ENCODE measurements at places on chromosomes 4 and X.

- no peak for DNase-seq
Measured at GRCh38 chrX:153645921-153646488, 998 bp upstream of the DUSP9 start.

DNA sequence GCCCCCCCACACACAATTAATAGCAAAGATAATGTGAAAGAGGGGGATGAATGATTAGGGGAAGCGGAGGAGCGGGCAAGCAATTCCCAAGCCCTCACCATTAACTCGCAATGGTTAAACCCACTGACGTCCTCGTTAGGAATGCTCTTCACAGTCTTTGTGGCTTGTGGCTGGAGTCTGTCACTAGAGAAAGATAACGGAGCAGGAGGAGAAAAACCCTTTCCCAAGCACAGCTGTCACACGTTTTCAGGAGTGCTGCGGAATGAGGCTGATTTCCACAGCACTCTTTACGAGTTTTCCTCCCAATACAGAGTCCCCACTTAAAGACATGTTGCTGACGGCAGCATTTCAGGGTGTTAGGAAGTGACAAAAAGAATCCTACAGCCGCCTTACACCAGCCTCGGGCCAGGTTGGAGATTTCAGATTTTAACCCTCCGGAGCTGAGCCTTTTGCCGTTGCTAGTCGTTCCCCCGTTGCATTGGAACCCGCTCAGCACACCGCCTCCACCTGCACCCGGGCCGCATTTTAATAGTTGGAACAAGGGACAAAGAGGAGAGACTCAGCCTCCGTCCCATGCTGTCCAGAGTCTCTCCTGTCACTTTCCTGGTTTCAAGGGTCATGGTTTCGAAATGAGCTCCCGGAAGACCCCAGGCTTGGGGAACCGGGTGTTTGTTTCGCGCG lies 92.2 kb downstream of the GEMIN8 start:
- DNase-seq = no peak

- DNase-seq = no peak
Measured at GRCh38 chrX:26783512-26784225, 567.7 kb downstream of the MAGEB5 start.

DNA sequence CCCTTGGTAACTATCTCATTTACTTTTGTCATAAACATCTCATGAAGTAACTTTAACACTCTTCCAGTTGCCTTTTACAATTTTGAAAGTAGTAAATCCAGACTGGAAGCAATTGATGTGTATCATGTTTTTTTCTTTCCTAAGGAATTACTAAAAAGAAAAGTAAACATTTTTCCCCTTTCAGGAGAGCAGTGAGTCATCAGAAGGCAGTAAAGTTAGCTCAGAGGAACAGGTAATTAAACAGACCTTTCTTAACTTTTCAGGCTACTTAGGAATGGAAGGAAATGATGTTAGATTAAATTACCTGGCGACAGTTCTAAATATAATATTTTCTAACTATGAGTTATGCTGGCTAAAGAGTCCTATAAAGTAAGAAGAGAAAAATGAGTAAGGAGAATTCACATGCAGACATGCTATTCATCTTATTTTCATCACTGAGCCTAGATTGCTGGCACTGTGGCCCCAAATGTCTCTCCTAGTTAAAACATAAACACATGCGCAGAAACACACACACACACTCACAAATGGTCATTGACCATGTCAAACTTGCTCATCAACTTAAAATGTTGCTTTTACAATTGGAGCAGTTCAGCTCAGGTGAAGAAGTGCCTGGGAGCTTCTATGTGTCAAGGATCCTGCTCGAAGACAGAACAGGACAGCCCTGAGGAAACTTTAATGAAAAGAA lies 9.3 kb downstream of the DMP1 start:
- no peak for DNase-seq

- DNase-seq = no peak
Measured at GRCh38 chr4:153579872-153580271, 104.2 kb upstream of the TLR2 start.

- DNase-seq = no peak
Measured at GRCh38 chr4:142408003-142408441, 438.1 kb downstream of the INPP4B start.

DNA sequence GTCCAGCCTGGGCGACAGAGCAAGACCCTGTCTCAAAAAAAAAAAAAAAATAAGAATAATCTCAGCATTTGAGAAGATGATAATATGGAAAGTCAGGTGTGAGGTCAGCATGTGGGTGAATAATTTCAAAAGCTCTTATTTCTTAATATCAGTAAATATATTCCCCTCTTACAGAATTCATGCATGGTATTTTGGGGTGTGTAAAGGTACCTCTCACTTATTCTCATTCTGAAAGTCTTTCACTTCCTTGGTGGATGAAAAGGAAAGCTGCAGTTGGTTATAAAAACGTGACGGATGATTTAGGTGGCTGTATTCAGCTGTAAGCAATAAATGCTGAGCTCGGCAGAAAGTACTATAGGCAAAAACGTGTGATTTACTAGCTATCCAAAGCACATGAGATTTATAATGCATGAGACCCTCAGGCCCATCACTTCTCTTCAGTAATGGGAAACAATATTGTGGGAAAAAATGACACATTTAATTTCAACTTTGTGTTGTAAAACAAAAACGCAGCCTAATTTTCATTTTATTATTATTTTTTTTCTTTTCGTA lies 353.2 kb upstream of the MAGEB2 start:
- DNase-seq = no peak

DNA sequence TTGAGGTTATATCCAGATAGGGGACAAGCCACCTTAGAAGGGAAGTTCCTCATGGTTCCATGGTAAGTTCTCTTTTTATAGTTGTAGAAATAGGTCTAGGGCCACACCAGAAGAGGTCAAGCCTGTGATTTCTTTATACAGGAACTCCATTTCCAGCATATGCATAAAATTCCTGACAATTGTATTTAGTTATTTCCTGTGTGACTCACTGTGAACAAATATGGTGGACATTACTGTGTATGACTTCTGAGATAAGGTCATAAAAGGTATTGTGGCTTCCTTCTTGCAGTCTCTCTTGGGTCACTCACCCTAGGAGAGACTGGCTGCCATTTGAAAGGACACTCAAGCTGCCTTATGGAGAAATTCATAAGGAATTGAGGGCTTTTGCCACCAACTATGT lies 2.2 kb upstream of the C4orf36 start:
- no peak for DNase-seq

DNA sequence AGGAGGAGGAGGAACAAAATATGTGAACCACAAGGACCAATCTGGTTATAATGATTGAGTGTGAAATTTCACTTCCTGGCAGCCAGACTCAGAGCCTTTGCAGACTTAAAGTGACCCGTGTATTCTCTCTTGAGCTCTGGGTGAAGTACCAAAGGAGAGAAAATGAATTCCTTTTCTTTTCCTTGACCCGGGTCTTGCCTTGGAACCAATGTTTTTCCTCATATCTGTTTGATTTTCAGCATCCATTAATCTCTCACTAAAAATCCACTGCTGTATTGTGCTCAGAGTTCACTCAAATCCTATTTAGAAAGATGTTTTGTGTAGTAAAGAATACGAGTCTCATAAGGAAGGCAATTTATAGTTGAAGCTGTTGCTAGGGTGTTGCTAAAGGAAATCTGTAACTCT lies 78.3 kb upstream of the C1QTNF7 start:
- DNase-seq = no peak

DNA sequence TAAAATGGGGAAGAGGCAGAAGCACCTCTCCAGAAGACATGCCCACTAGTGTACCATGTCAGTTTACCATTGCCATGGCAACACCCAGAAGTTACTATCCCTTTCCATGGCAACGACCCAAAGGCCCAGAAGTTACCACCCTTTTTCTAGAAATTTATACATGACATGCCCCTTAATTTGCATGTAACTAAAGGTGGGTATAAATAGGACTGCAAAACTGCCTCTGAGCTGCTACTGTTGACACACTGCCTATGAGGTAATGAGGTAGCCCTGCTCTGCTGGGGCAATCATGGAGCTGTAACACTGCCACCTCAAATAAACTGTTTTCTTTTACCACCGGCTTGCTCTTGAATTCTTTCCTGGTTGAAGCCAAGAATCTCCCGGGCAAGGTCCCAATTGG lies 13.9 kb upstream of the BEX4 start:
- DNase-seq = no peak

DNA sequence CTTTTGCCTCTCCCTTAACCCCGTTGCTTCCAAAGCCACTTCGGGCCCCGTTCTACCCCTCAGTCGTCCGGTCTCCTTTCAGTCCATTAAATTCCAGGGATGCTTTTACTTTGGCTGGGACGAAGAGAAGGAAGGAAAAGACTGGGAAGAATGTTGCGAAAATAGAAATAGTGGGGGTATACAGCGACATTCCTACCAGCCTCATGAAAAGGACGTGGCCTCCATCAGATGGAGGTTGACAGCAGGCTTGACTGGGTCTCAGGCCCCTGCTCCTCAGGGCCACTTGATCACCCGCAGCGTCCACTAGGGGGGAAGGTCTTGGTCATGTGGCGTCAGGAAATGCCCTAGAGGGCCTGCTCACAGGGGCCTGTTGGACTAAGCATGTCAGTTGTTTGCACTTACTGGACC lies 657 bp upstream of the ANKRD50 start:
- DNase-seq = no peak

DNA sequence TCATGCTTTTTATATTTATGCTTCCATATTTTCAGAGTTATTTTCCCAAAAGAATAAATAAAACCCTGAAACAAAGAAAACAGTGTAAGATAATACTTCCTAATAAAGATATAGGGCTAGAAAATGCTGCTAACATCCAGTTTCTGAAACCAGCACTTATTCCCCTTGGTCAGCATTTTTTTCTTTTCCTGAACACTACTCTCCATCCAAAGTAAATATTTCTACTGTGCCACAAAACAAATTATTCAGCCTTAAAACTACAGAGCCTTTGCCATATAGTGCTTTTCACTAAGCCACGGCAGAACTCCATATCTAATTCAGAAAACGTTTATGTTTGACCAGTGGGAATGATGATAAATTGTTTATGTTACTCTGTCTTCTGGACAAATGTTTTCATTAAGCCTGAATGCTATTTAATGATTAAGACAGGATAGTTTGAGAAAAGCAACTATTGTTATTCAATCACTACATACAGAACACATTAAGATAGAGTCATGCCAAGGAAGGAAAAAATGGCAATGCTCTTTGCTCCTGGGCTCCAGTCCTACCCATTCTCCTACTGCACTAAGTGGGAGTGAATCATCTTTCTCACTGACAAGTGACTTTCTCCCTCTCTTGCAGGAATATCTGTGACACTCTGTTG lies 723.9 kb downstream of the FAT4 start:
- no peak for DNase-seq

DNA sequence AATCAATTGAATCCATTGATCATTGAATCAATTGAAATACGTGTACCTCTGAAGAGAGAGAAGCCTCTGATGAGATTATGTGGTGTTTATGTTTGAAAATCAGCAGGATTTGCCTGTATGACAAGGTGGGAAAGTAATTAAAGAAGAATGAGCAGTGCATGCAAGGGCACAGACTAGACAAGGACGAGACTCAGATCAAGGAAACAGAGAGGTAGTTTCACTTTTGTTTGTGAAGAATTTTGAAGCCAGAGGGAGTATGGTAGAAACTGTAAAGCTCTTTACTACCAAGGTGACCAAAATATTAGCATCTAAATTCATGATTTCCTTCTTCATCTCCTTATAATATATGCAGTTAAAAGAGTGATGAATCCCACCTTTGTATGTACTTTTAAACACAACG lies 1830.0 kb upstream of the IGFBP7 start:
- no peak for DNase-seq

- no peak for DNase-seq
Measured at GRCh38 chrX:143429811-143430210, 87.5 kb downstream of the SPANXN3 start.

DNA sequence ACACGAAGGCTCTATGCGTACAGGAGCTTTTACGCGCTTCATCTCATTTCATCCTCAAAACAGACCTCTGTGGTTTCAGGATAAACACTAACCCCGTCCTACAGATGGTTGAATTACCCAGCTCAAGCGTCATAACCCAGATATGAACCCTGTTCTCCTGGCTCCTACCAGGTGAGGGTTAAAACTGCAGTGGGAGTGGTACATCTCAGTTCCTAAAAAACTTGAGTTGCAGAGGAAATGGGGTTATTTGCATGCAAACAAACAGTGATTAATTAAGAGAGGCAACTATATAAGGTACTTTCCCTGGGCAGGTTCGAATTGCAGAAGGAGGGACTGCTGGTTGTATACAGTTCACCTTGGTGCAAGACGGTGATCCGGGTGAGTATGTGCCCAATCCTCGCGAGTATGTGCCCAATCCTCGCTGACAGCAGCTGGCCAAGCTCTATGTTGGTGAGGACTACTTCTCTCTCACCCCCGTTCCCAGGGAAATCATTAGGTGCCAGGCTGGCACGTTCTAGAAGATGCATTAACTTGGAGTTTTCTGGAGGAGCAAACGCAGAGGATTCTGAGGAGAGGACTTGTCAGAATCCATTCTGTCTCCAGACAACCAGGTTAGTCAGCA lies 72.6 kb downstream of the FHDC1 start:
- DNase-seq = no peak

DNA sequence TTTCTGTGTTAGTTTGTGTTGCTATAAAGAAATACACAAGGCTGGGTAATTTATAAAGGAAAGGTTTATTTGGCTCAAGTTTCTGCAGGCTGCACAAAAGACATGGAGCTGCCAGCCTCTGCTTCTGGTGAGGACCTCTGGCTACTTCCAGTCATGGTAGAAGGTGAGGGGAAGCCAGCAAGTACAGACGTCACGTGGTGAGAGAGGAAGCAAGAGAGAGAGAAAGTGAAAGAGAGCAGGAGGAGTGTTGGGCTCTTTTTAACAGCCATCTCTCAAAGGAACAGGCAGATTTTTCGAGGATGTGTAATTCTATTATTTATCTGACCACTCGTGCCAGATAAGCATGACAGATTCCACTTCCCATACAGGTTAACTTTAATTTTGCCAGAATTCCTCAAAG lies 1199.1 kb downstream of the ADGRL3 start:
- DNase-seq = no peak

DNA sequence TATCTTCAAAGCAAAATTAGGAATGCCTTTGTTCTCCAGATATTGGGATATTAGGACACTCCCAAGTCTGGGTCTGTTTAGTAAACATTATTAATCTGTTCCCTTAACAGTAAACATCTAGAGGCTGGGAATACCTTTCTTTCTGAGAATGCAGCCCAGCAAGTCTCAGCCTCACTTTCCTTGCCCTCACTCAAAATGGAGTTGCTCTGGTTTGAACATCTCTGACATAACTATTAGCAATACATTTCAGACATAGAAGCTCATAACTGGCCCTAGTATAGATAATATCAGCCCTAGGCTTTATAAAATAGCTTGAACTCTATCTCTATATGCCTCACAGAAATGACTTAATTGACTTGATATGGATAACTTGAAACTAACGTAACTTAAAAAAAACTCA lies 299.8 kb downstream of the SPATA18 start:
- no peak for DNase-seq
